NCI-H2029 (cell line): ENCODE measurements at places on chromosomes 5 and 9.

DNA sequence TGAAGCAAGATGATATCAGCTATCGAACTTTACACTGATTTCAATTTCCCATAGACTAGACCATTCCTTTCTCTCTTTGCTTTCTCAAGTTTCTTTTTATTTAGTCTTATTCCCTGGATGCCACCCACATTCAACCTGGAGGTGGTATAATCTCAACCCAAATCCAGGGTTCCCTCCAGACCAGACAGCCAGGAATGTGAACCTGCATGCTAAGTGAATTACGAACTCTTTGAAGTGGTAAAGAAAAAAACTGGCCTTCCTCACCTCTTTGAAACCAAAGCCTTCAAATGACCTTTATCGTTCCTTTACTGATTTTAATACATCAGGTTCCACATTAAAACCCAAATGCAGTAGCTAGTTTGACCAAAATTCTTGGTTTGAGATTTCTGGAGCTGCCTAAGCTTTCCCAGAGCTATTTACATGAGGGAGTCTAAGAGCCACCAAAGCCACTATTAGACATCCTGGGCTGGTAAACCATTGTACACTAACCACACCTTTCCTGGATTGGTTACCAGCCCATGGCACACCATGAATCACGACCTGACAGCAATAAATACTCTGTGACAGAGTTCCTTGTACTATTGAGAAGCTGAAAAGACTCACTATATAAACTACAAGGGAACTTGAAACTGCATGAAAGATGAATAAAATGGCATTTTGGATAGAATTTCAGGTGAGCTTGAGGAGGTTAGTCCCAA is 323.7 kb downstream of the ADAMTS6 start:
- DNase-seq: no peak

DNA sequence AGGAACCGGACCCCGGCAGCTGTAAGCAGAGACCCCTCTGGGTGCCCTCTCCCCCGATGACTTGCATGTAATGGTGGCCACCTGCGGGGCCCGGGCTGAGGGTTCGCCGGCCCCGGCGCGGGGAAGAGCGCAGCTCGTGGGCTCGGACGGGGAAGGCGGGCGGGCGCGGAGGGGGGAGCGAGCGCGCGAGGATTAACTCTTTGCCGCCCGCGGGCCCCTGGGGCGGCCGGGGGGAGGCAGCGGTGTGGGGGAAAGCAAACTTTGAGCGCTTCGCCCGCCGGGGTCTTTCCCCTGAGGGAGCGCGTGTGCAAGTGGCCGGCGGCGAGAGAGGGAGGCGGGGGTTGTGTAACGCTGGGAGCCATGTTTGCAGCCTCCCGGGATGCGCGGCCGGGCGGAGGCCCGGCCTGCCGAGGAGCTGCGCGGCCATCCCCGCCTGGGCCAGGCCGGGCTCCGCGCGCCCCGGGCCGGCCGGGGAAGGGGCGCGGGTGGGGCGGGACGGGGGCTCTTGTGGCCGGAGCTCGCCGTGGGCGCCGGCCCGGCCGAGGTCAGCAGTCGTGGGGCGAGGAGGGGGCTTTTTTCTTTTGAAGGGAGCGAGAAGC is 547 bp downstream of the ANP32B start:
- DNase-seq: no peak

DNA sequence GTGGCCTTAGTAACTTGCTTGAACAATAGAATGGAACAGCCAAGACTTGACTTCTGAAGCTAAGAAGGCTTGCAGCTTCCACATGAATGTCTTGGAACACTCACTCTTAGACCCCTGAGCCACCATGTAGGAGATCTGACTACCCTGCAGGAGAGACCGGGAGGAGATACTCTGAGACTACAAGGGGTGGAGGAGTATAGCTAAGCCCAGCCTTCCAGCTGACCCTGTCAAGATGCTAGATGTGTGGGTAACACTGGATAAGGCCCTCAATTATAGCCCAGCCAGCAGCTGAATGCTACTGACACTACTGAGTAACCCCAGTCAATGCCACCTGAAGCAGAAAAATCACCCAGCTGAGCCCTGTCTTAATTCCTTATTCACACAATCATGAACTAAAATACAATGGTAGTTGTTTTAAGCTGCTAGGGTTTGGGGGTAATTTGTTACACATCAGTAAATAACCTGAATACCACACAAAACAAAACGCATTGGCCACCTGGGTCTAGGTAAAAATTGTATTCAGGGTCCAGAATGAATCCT is 180.9 kb downstream of the FSTL4 start:
- DNase-seq: no peak

DNA sequence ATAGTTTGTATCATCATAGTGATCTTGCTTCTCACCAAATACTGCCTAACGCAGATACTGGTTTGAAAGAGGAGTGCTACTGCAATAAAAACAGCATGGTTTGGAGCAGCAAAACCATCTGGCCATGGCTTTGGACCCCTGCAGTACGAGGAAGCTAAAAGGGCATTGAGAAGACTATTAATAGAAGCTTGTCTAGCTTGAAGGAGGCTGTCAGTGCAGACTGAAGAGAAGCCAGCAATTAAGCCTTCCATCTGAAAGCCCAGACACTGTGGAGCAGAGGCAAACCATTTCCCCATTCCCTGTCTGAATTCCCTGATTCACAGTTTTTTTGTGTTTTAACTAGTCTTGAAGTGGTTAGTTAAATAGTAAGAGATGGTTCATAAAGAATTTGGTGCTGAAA is 281.6 kb downstream of the PTPRD start:
- DNase-seq: no peak

- DNase-seq: no peak
Observed at GRCh38 chr5:62689599-62690368, 111.2 kb downstream of the LRRC70 start.

DNA sequence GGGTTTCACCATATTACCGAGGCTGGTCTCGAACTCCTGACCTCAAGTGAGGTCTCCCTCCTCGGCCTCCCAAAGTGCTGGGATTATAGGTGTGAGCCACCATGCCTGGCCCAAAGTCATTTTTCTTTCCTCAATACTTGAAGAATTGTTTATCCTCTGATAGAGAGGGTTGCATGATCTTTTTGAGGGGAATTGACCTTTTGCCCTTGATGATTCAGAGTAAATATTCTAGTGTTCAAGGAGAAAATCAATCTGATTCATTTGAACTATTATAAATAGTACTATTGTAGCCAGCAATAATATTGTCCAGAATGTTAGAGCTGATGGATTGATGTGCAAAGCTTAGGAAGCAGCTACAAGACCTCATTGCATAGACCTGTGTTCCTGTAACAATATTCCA is 47.1 kb downstream of the UGCG start:
- no peak for DNase-seq
